Activated T-cell treated with anti-CD3 and anti-CD28 coated beads, Interleukin-2, amount 50 U/mL, for 72 hours (primary cell): ENCODE measurements at places on chromosomes 12 and 14. TPM values are rescaled to one million over a fixed set of nuclear protein-coding genes. Genes with fewer than 3 reads are reported as not detected.

DNA sequence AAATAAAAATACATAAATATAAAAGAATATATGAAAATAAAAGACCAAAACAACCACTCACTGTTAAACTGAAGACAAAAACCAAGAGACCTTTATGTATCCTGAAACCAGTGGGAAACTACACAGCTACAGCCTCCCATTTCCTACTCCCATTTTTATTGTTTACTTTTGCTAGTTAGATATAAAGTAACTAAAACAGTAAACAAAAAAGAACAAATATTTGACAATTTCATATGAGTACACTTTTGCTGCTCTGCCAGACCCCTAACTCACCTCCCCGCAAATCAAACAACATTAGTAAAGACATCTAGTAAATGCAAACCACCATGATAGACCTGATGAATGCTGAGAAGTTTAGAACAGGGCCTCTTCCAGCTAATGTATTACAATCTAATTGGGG, 97.1 kb downstream of the BCL2L14 start:
- H3K4me1 ChIP-seq, result peaks cover 13% of the 10 kb centered on the region
- H3K36me3 ChIP-seq, result no peaks in the 10 kb centered on the region
- H3K4me3 ChIP-seq, result no peak overlapping the region
- H3K27me3 ChIP-seq, result peaks cover 19% of the 10 kb centered on the region

GRCh38 chr12:87201598-87201997, 827.6 kb downstream of the C12orf50 start:
- no peak overlapping the region for H3K27ac ChIP-seq
- no peak for DNase-seq
- H3K4me1 ChIP-seq, result no peaks in the 10 kb centered on the region
- no peaks in the 10 kb centered on the region for H3K36me3 ChIP-seq

GRCh38 chr12:63419154-63419553, 249.1 kb downstream of the DPY19L2 start:
- peaks cover under 1% of the 10 kb centered on the region for H3K27me3 ChIP-seq
- DNase-seq, result no peak
- H3K27ac ChIP-seq, result no peak overlapping the region

Gene SLCO1B1
- total RNA-seq, result not detected

Gene CCDC177
- not detected for total RNA-seq

Gene ARHGEF25
- 5.3 TPM for total RNA-seq
